ENCODE measurements at places on chromosomes 4 and X.

GRCh38 chrX:135307171-135307570 is 2.1 kb upstream of the ETDC start:
- no peak for DNase-seq

DNA sequence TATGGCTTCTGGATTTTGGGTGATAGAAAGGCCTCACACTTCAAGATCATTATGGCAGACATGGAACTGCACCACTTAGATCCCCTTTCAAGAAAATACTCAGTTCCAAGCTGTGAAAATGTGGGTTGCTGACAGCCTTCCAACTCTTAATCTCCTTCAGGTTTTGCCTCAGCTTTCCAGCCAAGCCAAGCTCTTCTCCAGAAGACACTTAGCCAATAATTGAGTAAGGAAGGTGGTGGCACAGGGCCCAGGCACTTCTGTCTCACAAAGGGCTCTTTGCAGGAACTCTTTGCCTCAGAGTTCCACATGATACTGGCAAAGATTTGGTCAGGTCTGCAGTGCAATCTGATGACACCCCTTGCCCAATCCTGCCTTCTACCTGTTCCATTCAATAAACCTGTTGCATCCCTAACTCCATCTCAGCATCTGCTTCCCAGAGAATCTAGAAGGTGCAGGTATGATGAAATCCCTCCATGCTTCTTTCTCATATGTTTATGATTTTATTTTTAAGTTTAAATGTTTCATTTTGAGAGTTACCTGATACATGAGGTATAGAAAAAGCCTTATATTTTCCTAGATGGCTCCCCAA is 30.6 kb downstream of the ANXA5 start:
- no peak for DNase-seq

GRCh38 chr4:74056114-74056857 is 17.8 kb upstream of the CXCL3 start:
- DNase-seq: no peak

DNA sequence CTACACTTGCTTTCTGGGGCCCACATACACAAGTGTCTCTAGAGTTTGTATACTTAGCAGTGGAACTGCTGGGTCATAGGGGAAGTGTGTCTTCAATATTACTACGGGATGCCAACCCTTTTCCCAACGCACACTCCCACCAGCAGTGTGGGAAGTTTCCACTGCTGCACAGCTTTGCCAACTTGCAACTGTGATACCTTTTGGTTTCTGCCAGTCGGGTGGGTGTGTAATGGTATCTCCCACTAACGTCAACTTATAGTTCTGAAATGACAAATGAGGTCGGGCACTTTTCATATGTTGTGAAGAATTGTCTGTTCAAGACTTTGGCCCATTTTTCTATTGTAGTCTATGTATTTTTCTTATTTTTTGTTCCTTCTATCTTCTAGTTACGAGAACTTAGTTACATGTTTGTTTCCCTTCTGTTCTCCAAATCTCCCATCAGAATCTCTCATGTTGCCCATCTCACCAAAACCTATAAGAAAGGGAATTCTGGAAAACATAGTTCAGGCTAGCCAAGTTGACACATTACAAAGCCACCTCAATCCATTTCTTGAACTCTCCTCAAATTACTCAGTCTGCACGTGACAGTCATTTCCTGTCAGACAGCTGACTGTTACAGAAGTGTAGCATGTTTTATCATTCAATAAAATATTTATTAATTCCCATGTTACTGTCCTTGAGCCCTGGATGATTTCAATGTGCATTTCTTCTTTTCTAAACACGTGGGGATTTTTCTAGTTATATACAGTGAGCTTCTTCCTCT is 30.7 kb downstream of the PNMA6E start:
- DNase-seq: no peak

DNA sequence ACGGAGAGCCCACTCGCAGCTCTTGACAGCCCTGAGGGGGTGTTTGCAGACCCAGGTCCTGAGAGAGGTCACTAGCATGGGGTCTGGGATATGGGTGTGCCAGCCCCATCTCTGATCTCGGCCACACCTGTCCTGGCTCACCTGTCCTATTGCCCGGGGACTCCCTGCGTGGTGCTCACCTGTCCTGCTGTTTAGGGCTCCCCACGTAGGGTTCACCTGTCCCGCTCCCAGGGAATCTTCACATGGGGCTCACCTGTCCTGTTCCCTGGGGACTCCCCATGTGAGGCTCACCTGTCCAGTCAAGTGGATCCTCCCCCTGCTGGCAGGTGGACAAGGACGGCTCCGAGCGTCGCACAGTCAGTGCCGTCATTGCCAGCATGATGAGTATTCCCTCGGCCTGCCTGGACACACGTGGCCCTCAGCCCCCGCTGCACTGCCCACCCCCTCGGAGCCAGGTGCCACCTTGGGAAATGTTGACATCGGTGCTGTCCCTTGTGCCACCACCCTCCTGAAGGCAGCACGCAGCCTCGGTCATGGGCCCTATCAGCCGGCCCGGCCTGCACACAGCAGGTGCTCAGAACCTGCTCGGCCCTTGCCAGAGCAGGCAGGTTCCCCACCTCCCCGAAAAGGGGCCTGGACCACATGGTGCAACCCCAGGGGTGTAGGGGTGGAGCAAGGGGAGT is 6.3 kb downstream of the SLC49A3 start:
- DNase-seq: no peak

DNA sequence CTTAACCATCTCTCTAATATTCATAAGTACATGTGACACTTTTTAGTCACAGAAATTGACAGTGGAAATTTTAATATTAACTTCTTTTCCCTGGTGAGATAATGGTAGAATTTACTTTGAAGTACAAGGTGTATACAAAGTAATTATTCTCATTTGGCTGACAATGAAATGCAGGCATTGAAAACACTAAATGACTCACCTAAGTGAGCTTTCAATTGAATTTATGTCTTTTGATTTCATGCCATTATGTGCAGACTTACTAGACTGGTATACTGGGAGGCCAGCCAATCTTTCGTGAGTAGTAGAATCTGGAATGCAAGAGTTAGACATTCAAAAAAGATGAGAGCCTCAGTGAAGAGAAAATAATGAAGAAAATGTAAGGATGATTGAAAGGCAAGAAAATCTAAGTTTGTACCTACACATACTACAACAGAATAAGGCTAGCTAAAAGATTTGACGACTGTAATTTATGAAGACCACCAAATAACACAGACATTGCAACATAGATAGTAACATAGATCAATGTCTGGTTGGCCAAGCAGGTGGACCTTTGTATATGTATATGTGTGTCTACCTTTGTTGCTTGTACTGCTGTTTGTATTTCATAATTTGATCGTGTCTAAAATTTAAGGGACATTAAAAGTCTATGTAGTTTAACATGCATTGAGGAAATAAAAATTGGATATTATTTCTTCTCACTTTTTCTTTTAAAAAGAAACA is 459.7 kb downstream of the IL15 start:
- no peak for DNase-seq

- no peak for DNase-seq
These were observed 1601.5 kb upstream of the PCDH10 start for GRCh38 chr4:131547506-131547981.

DNA sequence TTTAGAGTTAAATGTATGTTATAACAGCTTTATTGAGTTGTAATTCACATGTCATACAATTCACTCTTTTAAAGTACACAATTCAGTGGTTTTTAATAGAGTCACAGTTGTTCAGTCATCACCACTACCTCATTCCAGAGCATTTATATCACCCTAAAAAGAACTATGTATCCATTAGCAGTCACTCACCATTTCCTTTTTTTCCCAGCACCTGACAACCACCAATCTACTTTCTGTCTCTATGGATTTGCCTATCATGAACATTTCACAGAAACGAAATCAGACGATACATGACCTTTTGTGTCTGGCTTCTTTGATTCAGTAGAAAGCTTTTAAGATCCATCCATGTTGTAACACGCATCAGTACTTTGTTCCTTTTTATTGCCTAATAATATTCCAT is 52.9 kb upstream of the FRAS1 start:
- no peak for DNase-seq

- no peak for DNase-seq
These were observed 36.4 kb downstream of the SLIT2 start for GRCh38 chr4:20288047-20288650.

- no peak for DNase-seq
These were observed 168.8 kb upstream of the RBPJ start for GRCh38 chr4:26152056-26152455.

DNA sequence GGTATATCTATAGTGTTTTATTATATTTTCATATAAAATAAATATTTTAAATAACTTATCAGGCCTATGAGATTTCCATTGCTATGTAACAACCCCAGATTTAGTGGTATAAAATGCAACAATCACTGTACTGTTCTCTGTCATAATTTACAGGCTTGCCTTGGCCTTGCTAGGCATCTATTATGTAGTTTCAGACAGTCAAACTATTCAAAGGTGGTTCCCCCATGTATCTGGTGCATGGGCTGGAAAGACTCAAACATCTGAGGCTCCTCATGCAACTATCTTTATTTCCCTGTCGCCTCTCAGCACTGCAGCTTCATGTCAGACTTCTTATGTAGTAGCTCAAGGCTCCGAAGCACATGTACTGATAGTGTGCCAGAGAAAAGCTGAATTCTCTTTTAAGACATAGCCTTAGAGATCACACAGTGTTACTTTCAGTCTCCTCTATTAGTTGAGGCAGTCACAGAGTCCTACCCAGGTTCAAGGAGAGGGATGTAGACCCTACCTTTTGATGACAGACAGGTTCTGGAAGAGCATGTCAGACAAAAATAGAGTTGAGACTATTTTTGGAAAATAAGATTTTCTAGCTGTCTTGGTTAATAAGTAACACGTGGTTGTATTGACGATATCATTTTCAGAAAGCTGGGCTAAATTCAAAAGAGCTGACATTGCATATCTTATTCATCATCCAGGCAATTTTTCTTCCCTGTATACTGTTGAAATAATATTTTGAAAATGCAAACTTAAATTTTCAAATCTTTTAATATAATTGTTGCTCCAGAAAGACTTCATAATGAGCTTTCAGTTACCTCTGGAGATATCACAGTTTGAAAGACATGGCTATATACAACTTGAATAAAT is 19.4 kb downstream of the MTTP start:
- no peak for DNase-seq

- no peak for DNase-seq
These were observed 248.2 kb downstream of the PARM1 start for GRCh38 chr4:75180790-75181776.

DNA sequence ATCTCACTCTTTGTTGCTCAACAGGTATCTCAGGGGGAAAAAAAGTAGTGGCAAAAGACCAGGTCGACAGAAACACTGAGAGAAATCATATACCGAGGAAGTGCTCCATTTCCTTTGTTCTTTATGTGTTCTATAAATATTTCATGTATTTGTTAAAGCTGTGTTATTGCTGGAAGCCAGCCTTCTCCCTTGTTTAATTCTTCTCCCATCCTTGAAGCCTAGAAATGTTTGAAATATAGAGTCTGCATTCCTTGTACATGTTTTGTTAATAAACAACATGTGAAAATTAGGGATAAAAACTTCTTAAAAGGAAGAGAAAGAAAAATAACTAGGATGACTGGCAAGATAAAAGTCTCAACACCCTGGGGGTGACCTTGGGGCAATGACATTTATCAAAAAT is 186.2 kb downstream of the ANKRD50 start:
- no peak for DNase-seq

DNA sequence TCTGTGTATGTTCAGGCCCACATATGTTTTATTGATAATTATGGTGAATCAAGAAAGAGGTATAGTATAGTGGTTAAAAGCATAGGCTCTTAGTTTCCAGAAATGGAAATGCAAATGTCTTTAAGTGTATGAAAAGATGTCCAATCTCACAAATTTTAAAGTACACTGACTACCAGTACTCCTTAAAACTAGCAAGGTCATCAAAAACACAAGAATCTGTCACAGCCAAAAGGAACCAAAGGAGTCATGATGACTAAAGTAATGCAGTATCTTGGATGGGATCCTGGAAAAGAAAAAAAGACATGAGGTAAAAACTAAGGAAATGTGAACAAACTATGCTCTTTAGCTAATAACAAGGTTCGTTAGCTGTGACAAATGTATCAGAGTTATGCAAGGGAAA is 661 bp upstream of the RBM41 start:
- DNase-seq: no peak

DNA sequence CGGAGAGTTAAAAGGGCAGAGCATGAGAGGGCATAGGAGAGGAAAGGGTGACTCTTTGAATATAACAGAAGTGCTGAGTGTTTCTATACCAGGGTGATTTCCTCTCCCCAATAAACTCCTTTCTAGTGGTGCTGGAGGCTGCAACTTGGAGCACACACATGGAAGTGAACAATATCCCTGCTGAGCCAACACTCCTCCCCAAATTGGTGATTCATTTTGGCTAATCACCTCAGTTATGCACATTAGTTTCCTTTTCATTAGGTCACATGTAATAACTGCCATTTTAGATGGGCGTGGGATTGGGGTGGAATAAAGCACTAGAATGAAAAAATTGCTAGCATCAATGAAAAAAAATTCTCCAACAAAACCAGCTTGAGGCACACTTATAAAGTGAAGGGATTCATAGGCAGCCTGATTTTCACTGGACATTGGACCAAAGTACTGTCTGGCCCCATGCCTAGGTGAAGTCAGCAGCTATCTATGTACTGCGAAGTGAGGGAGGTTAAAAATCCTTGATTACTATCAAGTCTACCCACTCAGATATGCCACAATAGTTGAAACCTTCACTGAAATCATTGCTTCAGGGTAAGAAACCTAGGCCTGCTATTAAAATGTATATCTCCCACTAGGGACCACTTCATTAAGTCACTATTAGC is 174.0 kb downstream of the GLUD2 start:
- DNase-seq: no peak

- no peak for DNase-seq
These were observed 359.7 kb downstream of the ADAM29 start for GRCh38 chr4:175277816-175278215.

- no peak for DNase-seq
These were observed 250.4 kb upstream of the GIMD1 start for GRCh38 chr4:106618956-106619355.

DNA sequence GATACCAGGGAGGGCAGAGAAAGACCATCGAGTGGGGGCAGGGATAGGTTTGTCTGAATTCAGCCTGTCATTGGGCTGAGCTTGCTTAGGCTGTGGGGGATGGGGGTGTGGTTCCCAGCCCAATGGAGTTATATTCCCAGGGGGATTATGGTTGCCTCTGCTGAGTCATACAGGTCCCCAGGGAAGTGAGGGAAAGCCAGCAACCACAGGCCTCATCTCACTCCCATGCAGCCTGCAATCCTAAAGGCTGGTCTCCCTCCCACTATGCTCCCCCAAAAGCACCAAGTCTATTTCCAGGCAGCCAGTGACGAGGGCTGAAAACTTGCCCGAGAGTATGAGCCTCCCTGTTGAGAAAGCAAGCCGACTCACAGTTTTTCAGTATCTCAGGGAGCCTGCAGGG is 39.3 kb downstream of the AFM start:
- no peak for DNase-seq

GRCh38 chr4:95466791-95467190 is 82.0 kb downstream of the UNC5C start:
- no peak for DNase-seq

DNA sequence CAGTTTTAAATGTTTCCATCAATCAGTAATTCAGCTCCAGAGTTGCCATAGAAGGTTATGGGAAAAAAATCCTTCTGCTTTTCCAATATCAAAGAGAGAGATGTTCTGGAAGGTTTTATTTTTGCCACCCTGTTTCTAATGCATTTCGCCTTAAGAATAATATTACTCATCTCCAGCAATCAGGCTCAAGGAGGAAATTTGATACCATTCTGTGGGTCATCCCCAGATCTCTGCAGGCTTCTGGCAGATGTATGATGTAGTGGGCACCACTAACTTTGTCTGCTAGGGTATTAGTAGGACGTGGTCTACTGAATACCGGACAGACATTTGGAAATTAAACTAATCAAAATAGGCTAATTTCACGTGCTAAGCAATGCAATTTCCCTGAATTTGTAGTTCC is 645.4 kb upstream of the TENM3 start:
- no peak for DNase-seq

All from stimulated activated CD8-positive, alpha-beta memory T cell treated with anti-CD3 and anti-CD28 coated beads, Interleukin-4, amount 100 ng/mL, for 1 hour (primary cell).